Gastroesophageal sphincter (tissue), 4 donors: ENCODE measurements at places on chromosomes 1 and 21.

DNA sequence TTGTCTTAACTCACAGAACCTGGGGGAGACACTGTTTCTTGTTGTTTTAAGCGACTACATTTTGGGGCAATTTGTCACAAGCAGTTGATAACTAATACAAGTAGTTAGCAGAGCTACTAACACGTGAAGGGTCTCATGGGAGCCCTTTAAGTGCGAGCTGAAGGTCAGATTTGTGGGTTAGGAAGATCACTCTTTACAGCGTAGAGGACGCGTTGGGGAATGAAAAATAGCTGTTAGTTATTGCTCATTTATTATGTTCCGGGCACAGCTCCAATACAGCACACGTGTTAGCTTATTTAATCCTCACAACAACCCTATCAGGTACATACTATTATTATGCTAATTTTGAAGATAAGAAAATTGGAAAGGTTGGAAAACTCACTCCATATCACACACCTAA lies 95.9 kb downstream of the ACTL8 start:
- no peak for ATAC-seq
- no peak overlapping the region for H3K27ac ChIP-seq
- H3K4me1 ChIP-seq = no peaks in the 10 kb centered on the region
- no peak overlapping the region for H3K4me3 ChIP-seq

DNA sequence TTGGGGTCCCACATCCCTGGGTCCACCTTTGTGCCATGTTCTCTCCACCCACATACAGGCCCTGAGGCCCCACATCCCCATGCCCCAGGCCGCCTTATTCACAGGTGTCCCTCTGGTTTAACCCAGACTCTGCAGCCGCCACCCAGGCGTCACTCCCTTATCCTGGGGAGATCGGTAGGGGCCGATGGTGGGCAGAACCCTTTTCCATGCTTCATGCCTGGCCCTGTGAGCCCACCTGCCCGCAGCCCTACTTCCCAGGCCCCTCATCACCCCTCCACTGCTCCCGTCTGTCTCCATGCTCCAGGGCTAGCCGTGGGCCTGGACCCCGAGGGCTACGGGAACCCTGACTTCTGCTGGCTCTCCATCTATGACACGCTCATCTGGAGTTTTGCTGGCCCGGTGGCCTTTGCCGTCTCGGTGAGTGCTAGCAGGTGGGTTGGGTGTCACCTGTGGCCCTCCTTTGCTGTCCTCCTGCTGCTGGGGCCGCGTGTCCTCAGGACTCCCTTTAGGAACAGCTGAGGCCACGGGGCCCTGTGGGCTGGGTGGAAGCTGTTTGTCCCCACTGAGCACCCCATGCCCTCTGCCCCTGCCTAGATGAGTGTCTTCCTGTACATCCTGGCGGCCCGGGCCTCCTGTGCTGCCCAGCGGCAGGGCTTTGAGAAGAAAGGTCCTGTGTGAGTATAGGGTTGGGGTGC lies 12.2 kb downstream of the PSRC1 start:
- ATAC-seq = no peak
- H3K36me3 ChIP-seq = no peaks in the 10 kb centered on the region
- no peak overlapping the region for H3K4me3 ChIP-seq
- peaks cover 23% of the 10 kb centered on the region for H3K4me1 ChIP-seq
- H3K27ac ChIP-seq = no peak overlapping the region
- H3K27me3 ChIP-seq = no peaks in the 10 kb centered on the region

DNA sequence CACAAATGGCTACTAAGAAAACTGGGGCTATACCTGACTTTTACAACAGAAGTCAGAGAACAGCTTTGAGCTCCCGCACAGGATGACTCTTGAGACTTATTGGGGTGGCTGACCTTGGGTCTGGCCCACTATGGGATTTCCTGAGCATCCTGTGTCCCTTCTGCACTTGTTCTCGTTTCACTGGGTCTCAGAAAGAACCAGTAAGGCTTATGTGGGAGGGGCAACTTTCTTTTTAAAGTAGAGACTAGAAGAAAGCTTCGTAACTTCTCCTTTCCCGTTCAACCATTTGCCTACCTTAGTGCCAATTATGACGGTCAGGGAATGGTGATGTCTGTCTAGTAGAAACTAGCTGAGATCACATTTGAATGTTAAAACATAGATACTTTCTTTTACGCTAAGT lies 59.5 kb upstream of the C1orf105 start:
- no peaks in the 10 kb centered on the region for H3K36me3 ChIP-seq
- no peaks in the 10 kb centered on the region for H3K27me3 ChIP-seq
- H3K4me1 ChIP-seq = peaks cover 19% of the 10 kb centered on the region
- H3K4me3 ChIP-seq = no peak overlapping the region
- H3K27ac ChIP-seq = peak overlapping the region; percentile 75

GRCh38 chr1:109148987-109149561 lies 35.2 kb downstream of the ELAPOR1 start:
- no peak overlapping the region for H3K27ac ChIP-seq
- H3K4me3 ChIP-seq = no peak overlapping the region
- no peaks in the 10 kb centered on the region for H3K36me3 ChIP-seq

DNA sequence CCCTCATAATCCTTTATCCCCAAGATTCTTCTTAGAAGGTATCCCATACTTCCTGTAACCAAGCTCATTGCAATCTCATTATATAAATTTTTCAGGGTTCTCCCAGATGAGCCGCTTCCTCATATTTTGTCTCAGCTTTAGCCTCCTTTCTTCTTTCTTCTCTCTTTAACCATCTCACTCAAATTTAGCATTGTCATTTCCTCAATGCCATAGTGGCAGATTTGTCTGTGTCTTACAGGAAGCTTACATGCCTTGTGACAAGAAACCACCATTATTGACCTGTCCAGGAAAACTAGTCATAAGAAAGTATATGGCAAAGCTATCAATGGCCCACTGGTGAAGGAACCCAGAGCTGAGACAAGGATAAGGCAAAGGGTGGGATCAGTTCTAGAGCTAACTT lies 6.0 kb upstream of the FCRL2 start:
- H3K27me3 ChIP-seq = no peaks in the 10 kb centered on the region
- H3K36me3 ChIP-seq = no peaks in the 10 kb centered on the region
- H3K4me1 ChIP-seq = no peaks in the 10 kb centered on the region
- ATAC-seq = no peak
- H3K27ac ChIP-seq = no peak overlapping the region

DNA sequence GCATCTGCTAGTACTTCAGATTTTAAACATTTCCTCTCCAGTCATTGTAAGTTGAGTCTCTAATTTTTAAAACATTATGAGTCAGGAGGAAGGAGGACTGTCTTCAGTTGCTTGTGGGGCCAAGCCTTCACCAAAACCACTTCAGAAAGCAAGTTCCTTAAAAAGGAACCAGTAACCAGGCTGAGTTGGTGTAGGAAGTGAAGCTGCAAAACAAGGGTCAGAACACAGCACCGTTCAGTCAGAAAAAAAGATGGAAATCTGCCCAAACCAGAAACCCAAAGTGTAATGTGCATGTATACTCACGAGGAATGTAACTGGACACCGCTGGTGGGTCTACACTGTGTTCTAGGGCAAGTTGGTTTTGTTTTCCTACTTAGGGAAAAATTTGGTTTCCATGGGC lies 402.1 kb downstream of the SETD4 start:
- H3K27me3 ChIP-seq = no peaks in the 10 kb centered on the region
- no peak overlapping the region for H3K27ac ChIP-seq
- H3K36me3 ChIP-seq = no peaks in the 10 kb centered on the region
- H3K4me3 ChIP-seq = no peak overlapping the region
- no peaks in the 10 kb centered on the region for H3K4me1 ChIP-seq
- ATAC-seq = no peak

DNA sequence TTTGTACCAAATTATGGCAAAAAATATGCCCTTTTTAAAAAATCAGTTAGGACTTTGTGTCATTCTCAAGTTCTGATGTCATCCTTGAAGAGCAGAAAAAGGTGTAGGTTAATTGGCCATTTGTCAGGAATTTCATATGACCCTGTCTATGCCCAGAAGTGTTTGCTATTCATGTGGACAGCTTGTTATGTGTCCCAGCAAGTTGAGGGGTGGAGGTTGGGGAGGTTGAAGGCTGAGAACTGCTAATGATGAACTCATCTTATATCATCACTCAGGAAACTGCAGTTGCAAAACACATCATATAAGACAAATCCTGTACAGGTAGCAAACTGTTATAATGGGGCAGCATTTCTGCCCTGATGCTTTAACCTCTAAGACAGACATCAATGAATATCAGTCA lies 106.5 kb downstream of the PHTF1 start:
- H3K4me3 ChIP-seq = no peak overlapping the region
- H3K36me3 ChIP-seq = peaks cover 29% of the 10 kb centered on the region
- H3K27me3 ChIP-seq = no peaks in the 10 kb centered on the region
- ATAC-seq = no peak
- H3K4me1 ChIP-seq = peaks cover 14% of the 10 kb centered on the region
- H3K27ac ChIP-seq = no peak overlapping the region

DNA sequence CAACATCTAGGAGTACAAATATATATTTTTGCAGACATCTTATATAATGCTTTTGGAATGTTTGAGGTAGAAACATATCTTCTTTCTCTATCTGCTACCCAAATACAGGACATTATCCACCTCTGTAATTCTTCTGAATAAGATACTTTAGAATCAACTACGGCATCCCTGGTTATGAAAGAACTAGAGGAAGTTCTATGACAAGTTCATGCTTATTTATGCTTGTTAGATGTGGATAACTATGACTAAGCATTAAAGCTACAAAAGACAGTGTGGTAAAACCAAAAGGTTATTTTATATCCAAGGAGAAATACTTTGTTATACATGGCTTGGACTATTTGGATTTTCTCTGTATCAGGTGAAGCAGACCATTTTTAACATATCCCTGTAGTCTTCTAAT lies 894.0 kb downstream of the KCNT2 start:
- H3K27ac ChIP-seq = no peak overlapping the region
- no peaks in the 10 kb centered on the region for H3K36me3 ChIP-seq
- H3K4me3 ChIP-seq = no peak overlapping the region
- H3K27me3 ChIP-seq = no peaks in the 10 kb centered on the region
- ATAC-seq = no peak

GRCh38 chr1:108130794-108131193 lies 69.3 kb downstream of the SLC25A24 start:
- peaks cover 29% of the 10 kb centered on the region for H3K36me3 ChIP-seq
- no peaks in the 10 kb centered on the region for H3K27me3 ChIP-seq
- ATAC-seq = no peak
- H3K4me1 ChIP-seq = no peaks in the 10 kb centered on the region
- H3K27ac ChIP-seq = no peak overlapping the region

- no peak overlapping the region for H3K4me3 ChIP-seq
- no peaks in the 10 kb centered on the region for H3K36me3 ChIP-seq
- no peaks in the 10 kb centered on the region for H3K4me1 ChIP-seq
- ATAC-seq = no peak
- H3K27me3 ChIP-seq = no peaks in the 10 kb centered on the region
Measured at GRCh38 chr1:20158358-20159070, 19.4 kb downstream of the PLA2G2F start.

DNA sequence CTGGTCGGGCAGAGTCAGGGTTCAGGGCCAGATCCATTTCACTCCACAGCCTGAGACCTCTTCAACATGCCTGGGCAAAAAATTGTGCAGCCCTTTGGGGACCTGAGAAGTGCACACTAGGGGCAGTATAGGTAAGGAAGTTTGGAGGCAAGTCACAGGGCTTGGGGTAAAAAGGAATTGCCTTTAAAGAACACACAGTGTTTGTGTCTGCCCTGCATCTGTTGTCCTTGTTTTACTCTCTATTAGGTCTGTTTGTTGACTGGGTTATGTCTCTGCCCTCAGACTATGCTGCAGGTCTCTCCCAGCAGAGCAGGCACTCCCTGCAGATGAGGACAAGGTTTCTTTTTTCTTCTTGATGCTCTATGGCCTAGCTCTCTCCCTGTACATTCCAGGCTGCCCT lies 22.0 kb downstream of the LDLRAD2 start:
- H3K36me3 ChIP-seq = peaks cover 4% of the 10 kb centered on the region
- H3K27ac ChIP-seq = no peak overlapping the region
- no peak for ATAC-seq
- no peaks in the 10 kb centered on the region for H3K27me3 ChIP-seq
- no peaks in the 10 kb centered on the region for H3K4me1 ChIP-seq

DNA sequence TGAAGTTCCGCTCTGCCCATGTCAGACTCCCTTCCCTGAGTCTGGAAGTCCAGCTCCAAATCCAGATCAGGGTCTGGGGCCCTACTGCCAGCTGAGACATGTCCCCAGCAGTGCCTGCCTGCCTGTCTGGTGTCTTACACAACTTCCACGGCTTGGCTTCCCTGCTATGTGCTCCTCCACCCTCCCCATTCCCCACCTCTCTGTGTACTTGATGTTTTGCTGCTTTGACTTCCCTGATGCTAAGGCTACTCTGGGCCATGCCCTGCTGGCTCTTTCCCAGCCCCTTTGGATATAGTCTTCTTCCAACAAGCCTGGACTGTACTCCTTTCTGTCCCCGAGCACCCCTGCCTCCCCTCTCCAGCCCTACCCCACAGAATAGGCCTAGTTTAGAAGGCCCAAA lies 7.3 kb downstream of the GJA5 start:
- ATAC-seq = no peak
- H3K36me3 ChIP-seq = no peaks in the 10 kb centered on the region
- H3K27me3 ChIP-seq = no peaks in the 10 kb centered on the region
- H3K4me1 ChIP-seq = no peaks in the 10 kb centered on the region

DNA sequence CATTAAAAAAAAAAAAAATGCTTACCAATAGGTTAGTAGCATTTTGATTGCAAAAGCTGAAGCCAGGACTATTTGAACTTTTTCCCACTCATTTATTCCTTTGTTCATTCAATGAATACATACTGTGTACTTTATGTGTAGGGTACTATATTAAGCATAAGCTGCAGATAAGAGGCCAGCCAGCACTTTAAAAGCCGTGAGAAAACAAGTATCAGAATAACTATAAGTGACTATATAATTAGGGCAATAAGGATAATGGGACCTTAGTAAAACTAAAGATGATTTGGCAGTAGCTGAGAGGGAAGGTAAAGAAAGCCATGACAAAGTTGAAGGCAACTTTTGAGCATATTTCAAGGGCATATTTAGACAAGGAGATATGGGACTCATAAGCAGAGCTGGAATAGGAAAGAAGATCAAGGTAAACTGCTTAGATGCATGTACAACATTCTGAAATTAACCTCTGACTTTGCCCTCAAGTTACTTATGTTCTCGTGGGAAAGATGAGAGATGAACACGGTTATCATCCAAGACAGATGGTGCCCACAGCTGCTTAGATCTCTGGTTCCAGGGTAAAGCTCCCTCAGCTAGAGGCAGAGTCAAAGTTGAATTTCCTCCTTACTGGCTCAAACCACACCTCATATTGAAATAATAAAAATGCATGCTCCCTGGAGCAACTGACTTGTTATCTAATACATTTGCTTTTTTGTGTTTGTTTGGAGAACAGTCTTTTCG lies 44.0 kb upstream of the FMO2 start:
- H3K4me1 ChIP-seq = peaks cover 14% of the 10 kb centered on the region
- no peak overlapping the region for H3K4me3 ChIP-seq
- H3K27me3 ChIP-seq = no peaks in the 10 kb centered on the region

GRCh38 chr1:175221557-175222175 lies 29.1 kb upstream of the KIAA0040 start:
- no peak overlapping the region for H3K4me3 ChIP-seq
- H3K27ac ChIP-seq = no peak overlapping the region
- no peaks in the 10 kb centered on the region for H3K36me3 ChIP-seq
- ATAC-seq = peak; percentile 60
